ENCODE measurements at places on chromosomes 7 and 10.

DNA sequence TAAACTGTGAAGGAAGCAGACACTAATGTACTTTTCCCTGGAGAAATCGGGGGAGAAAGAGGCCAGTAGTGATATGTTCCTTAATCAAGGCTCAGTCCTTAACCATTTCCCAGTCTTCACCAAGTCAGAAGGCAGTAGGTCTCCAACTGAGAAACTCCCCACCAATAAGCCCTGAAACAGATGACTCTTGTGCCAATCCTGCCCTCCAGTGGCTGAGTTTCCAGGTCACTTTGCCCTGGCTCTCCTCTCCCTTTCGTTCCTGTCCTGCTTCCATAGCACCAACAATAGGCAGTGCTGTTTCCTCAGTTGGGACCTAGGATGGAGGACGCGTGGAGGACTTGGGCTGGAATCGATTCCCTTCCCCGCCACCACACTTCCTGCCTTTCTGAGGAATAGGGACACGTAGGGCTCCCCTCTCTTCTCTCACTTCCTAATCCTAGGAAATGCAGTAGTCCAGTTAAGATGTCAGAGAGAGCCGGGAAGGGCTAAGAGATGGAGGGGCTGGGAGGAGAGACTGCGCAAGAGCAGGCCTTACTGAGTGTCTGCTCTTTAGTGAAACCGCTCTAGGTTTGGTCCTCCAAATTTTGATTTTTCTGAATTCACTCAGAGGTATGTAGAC, 23.4 kb downstream of the ATOH7 start:
- DNase-seq, result peak; percentile 20

DNA sequence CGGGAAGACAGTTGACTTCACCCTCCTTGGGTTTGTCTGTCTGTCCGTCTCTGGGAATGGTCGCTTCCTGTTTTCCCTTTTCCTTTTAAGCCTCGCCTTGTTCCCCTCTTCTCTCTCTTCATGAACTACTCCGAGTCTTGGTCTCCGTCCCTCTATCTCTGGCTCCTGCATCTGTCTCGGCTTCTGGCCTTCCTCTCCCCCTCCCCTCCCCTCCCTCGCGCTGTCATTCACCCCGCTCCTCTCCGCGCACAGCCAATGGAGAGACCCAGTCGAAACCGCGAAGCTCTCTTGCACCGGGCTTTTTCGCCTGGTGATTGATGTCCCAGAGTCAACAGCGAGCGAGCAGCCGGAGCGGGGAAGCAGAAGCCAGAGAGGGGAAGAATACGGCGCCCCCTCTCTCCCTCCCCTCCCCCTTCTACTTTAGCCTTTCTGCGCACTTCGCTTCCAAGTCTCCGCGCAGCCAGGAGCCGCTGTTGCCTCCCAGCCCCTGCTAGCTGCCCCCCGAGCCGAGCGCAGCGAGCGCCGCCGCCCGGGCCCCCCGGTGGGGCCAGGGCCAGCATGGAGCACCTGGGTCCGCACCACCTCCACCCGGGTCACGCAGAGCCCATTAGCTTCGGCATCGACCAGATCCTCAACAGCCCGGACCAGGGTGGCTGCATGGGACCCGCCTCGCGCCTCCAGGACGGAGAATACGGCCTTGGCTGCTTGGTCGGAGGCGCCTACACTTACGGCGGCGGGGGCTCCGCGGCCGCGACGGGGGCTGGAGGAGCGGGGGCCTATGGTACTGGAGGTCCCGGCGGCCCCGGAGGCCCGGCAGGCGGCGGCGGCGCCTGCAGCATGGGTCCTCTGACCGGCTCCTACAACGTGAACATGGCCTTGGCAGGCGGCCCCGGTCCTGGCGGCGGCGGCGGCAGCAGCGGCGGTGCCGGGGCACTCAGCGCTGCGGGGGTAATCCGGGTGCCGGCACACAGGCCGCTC, at the start of gene TLX1:
TLX1 (plus strand) TSS at position 317 of the 978 bp plus-strand sequence; CDS start at position 559, 242 bp downstream.
- DNase-seq, result no peak

- DNase-seq, result peak; percentile 22
Observed at GRCh38 chr10:11697718-11698527, 44.3 kb upstream of the ECHDC3 start.

DNA sequence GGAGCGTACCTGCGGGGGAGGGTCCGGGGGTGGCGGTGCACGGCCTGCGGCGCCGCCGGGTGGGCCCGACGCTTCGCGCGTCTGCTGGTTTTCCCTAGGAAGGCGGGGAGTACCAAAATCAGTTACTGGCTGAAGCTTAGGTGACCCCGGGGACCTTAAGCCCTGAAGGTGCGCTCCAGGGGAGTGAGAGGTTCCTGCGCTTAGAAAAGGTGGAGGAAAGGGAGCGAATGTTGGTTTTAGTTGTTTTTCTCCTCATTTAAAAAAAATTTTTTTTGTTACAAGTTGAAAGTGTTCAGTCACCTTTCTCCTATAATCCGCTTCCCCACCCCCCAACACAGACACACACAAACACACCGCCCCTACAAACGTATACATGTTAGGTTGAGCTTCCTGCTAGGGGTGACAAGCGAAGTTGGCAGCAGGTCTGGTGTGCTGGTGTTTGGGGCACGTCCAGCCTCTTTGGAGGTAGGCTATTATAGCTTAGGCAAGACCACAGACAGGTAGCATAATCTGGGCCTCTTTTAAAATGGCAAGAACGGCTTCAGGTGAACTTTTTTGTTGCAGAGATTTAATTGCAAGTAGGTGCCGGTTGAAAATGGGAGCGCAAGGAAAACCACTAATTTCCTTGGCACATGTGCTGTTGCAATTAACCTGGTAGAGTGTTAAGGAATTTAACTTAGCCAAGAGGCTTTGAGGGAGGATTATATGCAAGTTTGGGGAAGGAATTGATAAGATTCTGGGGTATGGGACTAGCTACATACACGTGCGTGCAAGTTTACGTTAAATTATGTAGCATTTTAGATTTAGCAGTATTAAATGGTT, 945 bp downstream of the ADD3 start:
- peak; percentile 52 for DNase-seq

- DNase-seq, result no peak
Observed at GRCh38 chr10:58818900-58819299, 306.2 kb downstream of the BICC1 start.

- no peak for DNase-seq
Observed at GRCh38 chr10:72563327-72563932, 62.4 kb downstream of the MICU1 start.

DNA sequence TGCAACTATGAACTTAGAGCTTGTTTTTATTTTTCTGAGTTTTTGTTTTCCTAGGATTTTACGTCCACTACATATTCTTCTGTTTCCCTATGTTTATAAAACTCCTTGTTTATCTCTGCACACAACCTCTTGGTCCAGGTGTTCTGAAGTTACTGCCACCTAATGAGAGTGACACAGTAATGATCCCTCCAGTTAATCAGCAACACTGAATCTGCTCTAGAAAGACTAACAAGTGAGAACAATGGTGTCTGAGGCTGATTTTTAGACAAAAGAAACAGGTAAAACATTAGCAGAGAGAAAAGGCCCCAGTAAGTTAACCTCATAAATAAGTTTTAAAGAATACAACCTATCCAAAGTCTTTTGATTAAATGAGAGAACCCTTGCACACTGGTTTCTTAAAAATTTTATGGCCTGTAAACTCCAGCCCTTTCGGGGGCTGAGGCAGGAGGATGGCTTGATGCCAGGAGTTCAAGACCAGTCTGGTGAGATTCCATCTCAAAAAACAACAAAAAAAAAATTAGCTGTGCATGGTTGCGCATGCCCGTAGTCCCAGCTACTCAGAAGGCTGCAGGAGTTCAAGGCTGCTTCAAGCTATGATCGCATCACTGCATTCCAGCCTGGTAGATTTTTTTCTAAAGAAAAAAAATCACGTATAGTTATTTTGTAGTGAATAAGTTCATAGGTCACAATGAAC, 397.6 kb downstream of the MAGI2 start:
- no peak for DNase-seq

- no peak for DNase-seq
Observed at GRCh38 chr10:120365872-120366271, 91.2 kb upstream of the PLPP4 start.

- DNase-seq, result peak; percentile 67
Observed at GRCh38 chr7:44750921-44751571, 2.4 kb downstream of the ZMIZ2 start.

DNA sequence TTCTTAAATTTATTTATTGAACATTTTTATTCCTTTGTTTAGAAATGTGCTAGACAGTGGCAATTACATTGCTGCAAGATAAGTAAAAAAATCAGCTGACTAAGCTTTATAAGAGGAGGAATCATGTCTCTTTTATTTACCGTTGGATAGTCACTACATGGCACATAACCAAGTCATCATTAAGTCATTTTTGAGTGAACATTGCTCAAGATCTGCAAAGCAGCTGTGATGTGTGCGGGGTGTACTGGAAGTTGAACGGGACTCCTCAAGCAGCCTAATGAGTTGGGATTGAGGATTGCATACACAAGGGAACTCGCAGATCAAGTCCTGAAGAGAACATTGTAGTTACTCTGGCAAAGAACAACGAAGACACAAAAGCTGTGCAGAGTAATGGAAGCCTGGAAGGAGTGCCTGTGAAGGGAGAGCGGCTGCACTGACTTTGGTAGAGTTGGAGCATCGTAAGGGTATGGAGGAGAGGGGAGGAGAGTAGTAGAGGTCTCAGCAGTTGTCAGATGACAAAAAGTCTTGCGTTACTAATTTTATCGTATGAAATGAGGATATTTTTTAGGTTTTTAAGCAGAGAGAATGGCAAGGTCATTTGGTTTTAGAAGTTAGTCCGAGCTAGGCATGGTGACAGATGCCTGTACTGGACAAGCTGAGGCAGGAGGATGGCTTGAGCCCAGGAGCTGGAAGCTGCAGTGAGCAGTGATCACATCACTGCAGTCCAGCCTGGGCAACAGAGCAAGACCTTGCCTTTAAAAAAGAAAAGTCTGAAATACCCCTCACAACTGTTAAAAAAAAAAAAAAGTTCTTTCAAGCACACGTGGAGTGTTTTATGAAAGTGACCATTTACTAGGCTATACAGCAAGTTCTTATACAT, 95.1 kb downstream of the BMPR1A start:
- no peak for DNase-seq
